ENCODE measurements at places on chromosomes 12 and 14. TPM values are rescaled to one million over a fixed set of nuclear protein-coding genes. Genes with fewer than 3 reads are reported as not detected.

KSR2 gene
- 2.3 TPM for total RNA-seq

GDF11 gene
- 9.4 TPM for total RNA-seq

RTN1 gene
- total RNA-seq: 325 TPM

PARPBP gene
- total RNA-seq: 25.0 TPM

SPATA7 gene
- total RNA-seq: 35.7 TPM

CPNE6 gene
- total RNA-seq: 4.4 TPM

ST8SIA1 gene
- total RNA-seq: 17.6 TPM

KIF26A gene
- 14.2 TPM for total RNA-seq

NUMB gene
- total RNA-seq: 23.5 TPM

RDH11 gene
- total RNA-seq: 64.7 TPM

BRI3BP gene
- 3.4 TPM for total RNA-seq

DNA sequence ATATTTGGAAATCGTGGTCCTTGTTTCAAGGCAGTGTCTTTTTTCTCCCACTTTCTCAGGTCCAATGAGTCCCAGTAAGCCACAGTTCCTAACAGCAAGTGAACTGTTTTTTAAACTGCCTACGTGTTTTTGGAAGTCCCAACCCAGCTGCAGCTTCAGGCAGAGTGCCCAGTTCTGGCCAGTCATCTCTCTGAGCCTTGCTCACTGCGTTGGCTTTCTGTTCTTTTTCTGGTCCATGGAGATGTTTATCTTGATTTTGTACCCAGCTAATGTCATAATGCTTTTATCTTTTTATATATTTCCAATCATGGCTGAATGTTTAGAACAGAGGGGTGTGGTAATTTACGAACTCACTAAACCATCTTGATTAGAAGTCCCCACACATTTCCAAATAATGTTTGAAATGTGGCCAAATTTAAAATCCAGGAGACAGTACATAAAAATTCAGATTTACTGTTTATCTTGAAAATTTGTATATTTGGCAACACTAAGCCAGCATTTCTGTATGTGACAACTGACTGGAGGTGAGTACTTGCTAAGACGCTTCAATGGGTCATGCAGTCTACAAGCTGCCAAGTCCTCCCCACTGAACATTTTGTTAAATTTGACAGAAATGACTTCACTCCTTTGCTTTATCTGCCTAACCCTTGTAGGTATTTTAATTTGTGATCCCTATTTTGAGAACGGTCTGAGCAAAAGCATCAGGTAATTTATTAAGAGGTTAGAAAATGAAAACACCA, 46.1 kb upstream of the OTOGL start:
- no peak for ATAC-seq

- no peak for ATAC-seq
Measured at GRCh38 chr12:104131609-104132008, 6.4 kb downstream of the NFYB start.

DNA sequence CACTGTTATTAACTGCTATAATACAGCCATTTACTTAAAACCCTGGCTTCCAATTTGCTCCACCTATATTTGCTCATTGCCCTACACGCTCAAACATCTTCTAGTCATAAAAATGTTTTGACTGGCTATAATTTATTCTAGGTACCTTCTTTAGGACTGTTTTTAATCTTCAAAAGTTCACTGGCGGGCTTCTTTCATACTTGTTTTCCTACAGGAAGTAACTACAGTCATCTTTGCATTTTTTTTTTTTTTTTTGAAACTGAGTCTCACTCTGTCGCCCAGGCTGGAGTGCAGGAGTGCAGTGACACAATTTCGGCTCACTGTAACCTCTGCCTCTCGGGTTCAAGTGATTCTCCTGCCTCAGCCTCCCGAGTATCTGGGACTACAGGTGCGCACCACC, 32.5 kb downstream of the MPHOSPH9 start:
- ATAC-seq: no peak

DNA sequence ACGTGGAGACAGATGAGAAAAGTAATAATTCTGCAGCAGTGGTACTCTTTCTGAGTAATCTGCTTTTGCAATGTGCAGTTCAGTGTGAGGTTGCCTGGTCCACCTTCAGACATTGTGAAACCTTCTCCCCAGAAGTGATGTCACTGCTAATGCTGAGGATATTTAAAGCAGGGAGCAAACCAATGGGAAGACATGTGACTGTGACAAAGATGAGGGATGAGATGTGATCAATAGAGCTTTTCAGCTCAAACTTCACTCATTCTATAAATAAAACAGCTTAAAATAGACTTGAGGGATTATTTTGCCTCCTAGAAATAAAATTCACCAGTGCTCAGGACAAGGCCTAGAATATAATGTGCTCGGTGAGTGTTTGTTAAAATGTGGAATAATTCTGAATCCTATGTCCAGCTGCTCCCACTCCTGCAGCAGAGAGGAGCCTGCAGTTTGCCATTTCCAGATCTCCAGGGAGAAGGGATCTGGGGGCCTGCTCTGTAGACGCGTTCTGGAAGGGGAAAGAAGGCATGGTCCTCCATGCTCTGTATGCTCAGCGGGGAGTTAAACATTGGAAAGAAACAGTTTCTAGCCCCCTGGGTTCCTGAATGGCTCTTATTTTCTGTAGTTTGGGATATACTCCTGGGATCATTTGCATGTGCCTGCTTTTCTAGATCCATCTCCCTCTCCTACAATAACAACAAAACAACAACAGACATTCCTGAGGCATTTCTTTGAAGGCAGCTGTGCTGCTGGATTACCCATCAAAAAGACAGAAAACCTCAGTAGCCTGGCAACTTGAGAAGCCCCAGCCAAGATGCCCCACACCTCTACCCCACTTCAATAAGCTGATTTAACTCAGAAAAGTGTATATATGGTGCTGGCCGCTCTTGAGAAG, 8.9 kb downstream of the SLC7A8 start:
- peak; percentile 89 for ATAC-seq

GRCh38 chr12:122732170-122732569, 1.5 kb upstream of the HCAR1 start:
- no peak for ATAC-seq

DNA sequence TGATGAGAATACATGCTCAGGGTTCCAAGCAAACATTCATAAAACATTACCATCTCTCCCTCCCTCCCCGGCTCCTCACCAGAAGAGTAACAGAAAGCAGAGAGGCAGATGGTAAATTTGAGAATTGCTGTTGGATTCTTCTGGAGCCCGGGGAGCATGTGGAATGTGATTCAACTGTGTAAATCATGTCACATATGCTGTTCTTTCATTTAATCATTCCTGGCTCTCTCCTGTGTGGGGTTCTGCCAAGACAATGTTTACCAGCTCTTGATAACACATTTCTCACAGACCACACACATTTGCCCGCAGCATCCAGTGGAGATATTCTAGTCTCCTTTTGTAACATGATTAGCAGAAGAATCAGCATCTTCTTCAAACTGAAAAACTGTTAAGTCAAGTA, 23.4 kb upstream of the NR2C1 start:
- ATAC-seq: peak; percentile 32

DNA sequence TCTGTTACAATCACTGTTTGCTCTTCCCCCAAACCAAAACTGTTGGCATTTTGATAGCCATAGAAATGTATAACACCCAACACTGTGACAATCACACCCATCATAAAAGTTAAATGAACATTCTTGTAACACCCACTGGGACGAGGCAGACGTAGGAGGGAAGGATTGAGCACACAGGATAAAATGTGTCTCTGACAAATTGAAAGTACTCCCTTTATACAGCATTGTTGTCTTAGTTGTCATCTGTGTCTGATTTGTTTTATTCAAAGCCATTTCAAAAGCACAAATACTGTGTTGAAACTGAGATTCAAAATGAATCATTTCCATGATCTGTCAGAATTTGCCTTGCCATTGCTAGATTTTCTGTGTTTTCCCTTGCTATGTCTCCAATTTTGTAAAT, 436.3 kb downstream of the TMTC2 start:
- no peak for ATAC-seq

DNA sequence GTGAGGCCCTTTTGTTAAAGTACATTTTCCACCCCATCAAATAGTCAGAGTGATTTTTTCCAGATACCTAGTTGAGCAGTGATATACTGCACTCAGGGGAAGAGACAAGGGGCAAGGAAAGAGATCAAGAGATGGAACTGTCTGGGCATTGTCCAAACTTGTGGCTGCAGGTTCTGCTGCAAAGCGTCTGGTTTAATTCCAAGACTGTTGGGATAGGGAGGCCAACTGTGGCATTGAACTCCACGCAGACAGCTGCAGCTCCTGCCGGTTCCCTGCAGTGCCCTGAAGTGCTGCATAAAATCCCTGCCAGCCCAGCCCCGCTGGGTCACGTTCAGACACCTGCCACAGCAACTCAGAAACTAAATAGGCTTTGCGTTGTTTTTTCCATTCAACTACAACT, 30.5 kb downstream of the RPH3A start:
- ATAC-seq: no peak

- peak; percentile 99 for ATAC-seq
Measured at GRCh38 chr12:69966409-69966808, 141.4 kb downstream of the MYRFL start.

GRCh38 chr12:66237505-66238175, 48.6 kb downstream of the IRAK3 start:
- no peak for ATAC-seq

GRCh38 chr12:101743724-101744472, 4.6 kb upstream of the SYCP3 start:
- ATAC-seq: no peak

- ATAC-seq: peak; percentile 57
Measured at GRCh38 chr12:22459838-22460490, 84.4 kb downstream of the C2CD5 start.

DNA sequence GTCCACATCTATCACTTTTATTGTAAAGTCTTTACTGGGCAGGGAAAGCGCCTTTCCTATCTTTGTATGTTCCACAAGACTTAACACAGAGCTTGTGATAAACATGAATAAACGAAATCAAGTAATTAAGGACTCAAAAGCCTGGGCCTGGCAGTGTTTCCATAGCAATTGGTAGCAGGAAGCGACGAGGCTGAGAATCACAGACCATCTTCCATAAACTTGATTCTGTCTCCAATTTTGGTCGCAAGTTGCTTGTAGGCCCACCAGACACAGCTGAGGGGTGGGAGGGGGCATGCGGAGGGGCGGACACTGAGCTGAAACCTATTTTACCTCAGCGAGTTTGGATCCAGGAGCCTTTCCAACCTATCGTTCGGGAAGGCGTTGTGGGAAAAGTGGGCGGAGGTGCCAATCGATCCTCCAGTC, 302 bp downstream of the CCDC38 start:
- no peak for ATAC-seq

GRCh38 chr14:24310646-24311604, at the start of gene LTB4R:
Gene LTB4R (plus strand): TSS chr14:24311502. CDS start chr14:24315652, 4,150 bp downstream.
- peak; percentile 90 for ATAC-seq

GRCh38 chr12:51870504-51870903, 17.4 kb upstream of the ANKRD33 start:
- ATAC-seq: no peak

DNA sequence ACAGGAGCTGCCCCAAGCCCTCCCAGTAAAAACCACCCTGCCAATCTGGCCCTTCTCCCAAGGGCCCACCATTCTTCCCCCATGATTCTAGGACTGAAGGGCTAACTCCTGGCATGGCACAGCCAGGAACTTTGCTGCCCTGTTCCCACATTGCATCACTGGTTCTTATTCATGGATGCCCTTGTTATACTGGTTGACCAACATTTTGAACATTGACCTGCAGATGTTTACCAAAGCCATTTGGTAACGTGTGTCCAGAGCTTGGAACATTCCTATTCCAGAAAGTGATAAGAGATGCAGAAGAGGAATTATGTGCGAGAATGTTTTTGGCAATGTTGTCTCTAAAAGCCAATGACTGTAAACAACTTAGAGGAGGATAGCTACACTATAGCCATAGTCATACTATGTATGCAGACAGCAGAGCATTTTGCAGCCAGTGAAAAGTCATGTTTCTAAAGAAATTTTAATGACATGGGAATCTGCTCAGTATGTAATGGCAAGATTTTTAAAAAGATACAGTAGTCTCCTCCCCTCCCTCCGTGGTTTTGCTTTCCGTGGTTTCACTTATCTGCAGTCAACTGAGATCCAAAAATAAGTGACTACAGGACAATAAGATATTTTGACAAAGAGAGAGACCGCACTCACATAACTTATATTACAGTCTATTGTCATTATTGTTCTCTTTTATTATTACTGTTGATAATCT, 108.8 kb downstream of the DAAM1 start:
- no peak for ATAC-seq

- peak; percentile 24 for ATAC-seq
Measured at GRCh38 chr14:20606190-20606901, 15.2 kb upstream of the RNASE12 start.

- no peak for ATAC-seq
Measured at GRCh38 chr14:56471056-56471455, 108.5 kb upstream of the TMEM260 start.

GRCh38 chr14:38135106-38135867, 72.4 kb upstream of the SSTR1 start:
- no peak for ATAC-seq

- ATAC-seq: peak; percentile 64
Measured at GRCh38 chr12:104751120-104751519, 207.0 kb downstream of the SLC41A2 start.

DNA sequence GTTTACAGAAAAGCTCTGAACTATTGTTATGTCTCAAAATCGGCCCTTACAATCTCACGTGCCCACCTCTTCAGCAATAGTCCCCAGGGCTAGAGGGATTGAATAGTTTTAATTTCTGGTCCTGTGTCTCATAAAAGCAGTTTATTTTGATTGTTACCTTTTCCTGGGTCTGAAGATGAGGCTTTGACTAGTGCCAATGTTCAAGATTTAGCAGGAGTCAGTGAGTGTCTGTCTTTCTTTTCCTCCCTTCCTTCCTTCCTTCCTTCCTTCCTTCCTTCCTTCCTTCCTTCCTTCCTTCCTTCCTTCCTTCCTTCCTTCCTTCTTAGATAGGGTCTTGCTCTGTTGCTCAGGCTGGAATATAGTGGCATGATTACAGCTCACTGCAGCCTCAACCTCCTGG, 24.7 kb upstream of the SOCS2 start:
- ATAC-seq: no peak

DNA sequence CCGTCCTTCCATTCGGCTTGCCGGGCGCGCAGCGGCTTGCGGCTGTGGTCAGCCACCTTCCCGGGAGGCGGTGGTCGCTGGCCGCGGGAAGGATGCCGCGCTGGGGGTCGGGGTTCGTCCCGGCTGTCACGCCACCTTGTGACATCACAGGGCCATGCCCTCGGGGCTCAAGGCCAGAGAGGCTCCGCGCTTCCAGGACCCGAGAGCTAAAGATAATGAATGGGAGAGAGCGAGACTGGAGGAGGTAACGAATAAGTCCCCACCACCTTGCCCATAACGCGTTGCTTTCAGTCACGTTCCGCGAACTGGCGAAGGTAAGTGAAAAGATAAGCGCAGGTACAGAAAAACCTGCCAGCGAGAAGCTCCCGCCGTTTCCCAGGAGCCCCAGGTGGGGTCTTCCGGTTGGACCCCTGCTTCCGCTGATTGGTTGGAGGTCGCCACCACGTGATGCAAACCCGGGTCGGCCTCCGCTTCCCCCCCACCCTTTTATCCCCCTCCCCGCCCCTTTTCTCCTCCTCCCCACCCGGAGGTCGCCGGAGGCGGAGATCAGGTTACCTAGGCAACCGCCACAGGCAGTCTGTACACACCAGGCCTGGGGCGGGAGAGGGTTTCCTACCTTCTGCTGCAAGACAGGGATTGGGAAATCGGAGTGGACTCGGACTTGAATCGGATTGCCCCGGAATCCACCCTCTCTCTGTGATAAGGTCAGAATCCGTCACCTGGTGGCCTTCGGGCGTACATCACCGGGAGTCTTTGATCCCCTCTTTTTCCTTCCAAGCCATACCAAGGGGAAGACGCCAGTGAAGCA, at the start of gene LRRC9:
Gene LRRC9 (plus strand): TSS at position 575 of the 808 bp plus-strand sequence.
- no peak for ATAC-seq

GRCh38 chr12:75635606-75636444, 124.4 kb upstream of the KRR1 start:
- peak; percentile 65 for ATAC-seq

GRCh38 chr12:12892681-12893141, 1.3 kb downstream of the GPRC5A start:
- ATAC-seq: no peak
